Right cardiac atrium (tissue), 5 donors: ENCODE measurements at places on chromosomes 3 and 15. TPM values are rescaled to one million over a fixed set of nuclear protein-coding genes. Genes with fewer than 3 reads are reported as not detected.

- DNase-seq, result no peak
These were observed 41.3 kb upstream of the PRTG start for GRCh38 chr15:55784286-55784685.

GRCh38 chr3:157274644-157275137 lies 114.7 kb upstream of the CCNL1 start:
- no peak for DNase-seq

DNA sequence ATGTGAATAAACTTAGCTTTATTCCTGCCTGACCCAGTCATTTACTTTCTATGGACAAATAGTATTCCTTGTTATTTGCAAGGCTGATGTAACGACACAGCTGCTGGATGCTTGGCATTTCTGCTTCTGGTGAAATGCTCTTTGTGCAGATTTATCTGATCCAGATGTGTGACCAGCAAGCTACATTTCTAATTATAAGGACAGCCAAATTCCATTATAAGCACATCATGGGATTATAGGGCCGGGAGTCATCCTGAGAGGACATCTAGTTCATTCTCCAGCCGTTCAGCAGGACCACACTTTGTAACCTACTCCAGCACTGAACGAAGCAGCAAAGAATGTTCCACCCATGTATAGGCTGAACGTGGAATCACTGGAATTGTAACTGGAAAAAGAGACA lies 42.9 kb downstream of the FNDC3B start:
- DNase-seq, result peak; percentile 28

GRCh38 chr3:38563886-38564270 lies 67.7 kb downstream of the EXOG start:
- DNase-seq, result no peak

DNA sequence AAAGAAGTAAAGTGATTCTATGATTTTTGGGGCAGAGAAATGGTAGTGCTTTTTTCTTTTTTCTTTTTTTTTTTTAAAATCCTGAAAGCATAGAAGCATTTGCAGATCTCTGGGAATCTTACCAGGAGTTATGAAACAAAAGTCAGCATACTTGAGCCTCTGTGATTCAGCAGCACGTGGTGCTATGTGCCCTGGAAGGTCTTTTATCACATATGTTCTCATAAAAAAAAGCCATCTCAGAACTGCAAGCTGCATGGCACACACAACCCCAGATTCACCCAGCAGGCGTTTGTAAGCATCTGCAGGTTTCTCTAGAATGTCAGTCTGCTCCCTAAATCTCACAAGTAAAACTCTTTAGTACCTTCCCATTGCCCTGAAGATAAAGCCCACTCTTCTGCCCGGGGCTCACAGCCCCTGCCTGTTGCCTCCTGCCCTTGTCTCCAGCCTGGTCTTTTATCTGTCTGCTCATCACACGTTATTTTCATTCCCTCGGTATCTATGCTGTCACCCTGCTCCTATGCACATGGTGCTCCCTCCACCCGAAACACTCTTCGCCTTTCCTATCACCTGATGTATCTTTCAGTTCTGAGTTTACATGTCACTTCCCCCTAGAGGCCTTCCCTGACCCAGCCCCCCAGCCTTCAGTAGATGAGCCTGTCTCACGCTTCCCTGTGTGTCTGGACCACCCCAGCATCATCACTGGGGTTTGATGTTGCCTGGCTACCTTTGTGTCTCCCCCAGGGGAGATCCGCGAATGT lies 72.4 kb downstream of the CHDH start:
- DNase-seq, result no peak

- peak; percentile 79 for DNase-seq
These were observed 12.8 kb upstream of the MTMR10 start for GRCh38 chr15:31004220-31004733.

DNA sequence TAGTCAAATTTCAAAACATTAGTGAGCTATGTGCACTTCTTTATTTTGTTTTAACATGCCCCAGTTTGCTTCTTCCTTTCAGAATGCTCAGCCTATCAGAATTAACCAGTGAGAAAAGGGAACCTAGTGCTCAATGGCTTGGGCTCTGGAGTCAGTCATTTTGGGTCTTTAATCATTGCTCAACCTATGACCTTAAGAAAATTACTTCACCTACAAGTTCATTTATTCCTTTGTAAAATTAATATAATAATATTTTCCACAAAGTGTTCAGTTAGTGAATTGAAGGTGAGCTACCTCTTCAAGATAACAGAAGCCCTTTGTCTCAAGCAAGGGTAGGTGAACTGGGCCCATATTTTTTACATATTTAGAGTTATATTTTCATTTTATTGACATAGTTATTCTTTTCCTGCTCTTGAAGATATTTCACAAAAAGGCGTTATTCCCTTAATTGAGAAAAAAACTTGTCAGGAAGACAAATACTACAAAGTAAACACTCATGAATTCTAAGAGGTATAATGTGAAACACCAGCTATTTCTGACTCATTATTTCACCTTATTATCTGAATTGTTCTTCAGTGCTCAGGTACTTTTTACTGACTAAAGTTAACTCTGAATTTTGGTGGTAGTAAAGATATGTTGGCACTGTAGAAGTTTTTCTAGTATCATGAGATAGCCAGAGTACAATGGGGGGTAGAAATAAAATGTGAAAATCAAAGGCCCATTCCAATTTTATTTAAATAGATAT lies 415.5 kb downstream of the NAALADL2 start:
- DNase-seq, result no peak

DNA sequence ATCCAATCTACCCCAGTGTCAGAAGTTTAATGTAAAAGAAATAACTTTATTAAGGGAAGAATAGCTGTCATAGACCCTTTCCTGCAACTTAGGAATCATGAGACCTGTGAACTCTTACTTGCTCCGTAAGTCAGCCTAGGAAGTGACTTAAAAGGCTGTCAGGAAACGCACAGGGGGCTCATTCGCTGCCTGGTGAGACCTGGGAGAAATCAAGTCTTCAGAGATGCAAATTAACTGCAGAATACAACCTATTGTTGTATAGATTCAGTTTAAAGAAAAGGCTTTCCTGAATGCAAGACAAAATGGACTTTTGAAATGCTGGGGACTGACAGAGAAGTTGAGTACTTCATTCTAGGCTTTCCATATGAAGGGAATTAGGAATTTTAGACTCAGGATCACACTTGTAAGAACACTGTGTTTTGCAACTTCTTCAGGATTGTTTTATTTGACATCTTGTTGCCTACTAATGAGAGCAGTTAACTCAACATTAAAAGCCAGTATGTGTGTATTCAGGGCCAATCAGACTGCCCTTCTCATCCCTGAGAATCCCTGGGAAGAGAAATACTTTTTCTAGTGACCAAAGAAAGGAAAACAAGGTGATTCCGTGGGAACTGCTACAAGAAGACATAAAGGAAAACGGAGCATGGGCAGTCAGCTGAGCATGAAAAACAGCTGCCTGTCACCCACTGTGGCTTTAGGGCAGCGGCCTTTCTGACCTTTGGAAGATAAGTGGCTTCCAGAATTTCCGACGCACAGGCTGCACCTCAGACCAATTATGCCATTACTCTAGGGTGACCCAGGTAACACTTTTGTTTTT lies 18.5 kb upstream of the DPPA4 start:
- no peak for DNase-seq

GRCh38 chr3:107328069-107328468 lies 49.2 kb upstream of the CCDC54 start:
- DNase-seq, result peak; percentile 23

DNA sequence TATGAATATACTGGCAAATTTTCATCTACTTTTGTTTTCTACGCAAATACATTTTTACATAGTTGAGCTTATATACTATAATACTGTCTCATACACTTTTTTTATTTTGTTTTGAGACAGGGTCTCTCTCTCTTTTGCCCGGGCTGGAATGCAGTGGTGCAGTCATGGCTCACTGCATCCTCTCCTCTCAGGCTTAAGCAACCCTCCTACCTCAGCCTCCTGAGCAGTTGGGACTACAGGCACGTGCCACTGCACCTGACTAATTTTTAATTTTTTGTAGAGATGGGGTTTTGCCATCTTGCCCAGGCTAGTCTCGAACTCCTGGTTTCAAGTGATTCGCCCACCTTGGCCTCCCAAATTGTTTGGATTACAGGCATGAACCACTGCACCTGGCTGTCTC lies 25.9 kb downstream of the HACL1 start:
- no peak for DNase-seq

Gene HHATL
- 622 TPM for polyA plus RNA-seq

Gene SPINK8
- not detected for polyA plus RNA-seq

Gene FBXL22
- polyA plus RNA-seq, result 19.5 TPM

Gene CSTA
- 3.6 TPM for polyA plus RNA-seq

Gene DGKG
- 4.5 TPM for polyA plus RNA-seq

Gene CCR4
- polyA plus RNA-seq, result 0.05 TPM

Gene C3orf80
- 0.16 TPM for polyA plus RNA-seq
